ENCODE measurements at places on chromosomes 7 and 10.

GRCh38 chr7:3378390-3379150, 77.5 kb downstream of the SDK1 start:
- no peak for DNase-seq

GRCh38 chr10:80896076-80896475, 358.4 kb downstream of the SH2D4B start:
- no peak for DNase-seq

DNA sequence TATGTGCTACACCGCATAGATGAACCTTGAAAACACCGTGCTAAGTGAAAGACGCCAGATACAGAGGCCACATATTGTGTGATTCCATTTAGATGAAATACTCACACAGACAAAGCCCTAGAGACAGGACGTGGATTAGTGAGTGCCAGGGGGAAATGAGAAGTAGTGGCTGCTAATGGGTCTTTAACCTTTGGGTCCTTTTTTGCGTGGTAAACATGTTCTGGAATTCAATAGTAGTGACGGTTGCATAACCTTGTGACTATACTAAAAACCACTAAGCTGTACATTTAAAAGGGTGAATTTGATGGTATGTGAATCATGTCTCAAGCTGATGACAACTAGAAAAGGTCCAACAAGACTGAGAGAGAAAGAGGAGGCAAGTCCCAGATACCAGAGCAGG, 15.6 kb downstream of the SMKR1 start:
- DNase-seq, result no peak

GRCh38 chr10:110334061-110334656, 29.4 kb upstream of the SMNDC1 start:
- DNase-seq, result no peak

- DNase-seq, result no peak
Measured at GRCh38 chr7:114439581-114439980, 25.0 kb downstream of the FOXP2 start.

- DNase-seq, result no peak
Measured at GRCh38 chr10:35007858-35008301, 82.3 kb downstream of the CUL2 start.

- no peak for DNase-seq
Measured at GRCh38 chr10:33067481-33067880, 109.5 kb upstream of the ITGB1 start.

DNA sequence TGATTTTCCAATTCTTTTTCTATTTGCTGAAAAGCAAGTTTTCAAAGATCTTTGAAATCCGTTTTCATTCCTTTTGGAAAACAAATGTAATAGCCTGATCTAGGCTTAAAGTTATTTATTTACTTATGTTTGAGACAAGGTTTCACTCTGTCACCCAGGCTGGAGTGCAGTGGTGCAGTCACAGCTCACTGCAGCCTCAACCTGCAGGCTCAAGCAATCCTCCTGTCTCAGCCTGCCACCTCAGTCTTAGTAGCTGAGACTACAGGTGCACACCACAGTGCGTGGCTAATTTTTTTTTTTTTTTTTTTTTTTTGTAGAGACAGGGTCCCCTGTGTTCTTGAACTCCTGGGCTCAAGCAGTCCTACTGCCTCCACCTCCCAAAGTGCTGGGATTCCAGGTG, 4.6 kb downstream of the ST7 start:
- no peak for DNase-seq

DNA sequence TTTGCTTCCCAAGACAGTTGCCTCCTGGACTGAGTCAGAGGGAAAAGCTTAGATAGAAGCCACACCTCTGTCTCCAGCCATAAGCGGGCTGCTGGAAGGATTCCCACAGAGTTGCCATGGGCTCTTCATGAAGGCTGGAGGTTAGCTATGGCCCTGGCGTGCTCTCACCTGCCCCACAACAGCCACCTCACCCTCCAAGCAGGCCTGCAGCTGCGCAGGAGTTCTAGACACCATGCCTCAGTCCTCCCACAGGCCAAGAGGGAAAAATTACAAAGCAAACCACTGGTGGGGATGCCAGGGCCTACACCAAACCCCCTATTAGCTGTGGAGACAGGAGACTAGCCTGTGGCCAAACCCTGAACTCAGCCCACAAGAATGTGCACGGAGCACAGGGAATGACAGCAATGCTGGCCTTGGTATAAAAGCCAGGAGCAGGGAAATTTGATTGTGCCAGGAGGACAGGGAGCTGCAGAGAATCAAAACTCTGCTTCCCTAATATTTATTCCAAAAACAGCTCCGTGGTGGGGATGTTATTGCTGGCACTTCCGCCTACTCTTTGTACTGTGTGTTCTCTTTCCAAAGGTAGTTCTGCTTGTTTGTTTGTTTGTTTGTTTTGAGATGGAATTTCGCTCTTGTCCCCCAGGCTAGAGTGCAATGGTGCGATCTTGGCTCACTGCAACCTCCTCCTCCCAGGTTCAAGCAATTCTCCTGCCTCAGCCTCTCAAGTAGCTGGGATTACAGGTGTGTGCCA, 60.3 kb upstream of the STK17A start:
- DNase-seq, result peak; percentile 37

DNA sequence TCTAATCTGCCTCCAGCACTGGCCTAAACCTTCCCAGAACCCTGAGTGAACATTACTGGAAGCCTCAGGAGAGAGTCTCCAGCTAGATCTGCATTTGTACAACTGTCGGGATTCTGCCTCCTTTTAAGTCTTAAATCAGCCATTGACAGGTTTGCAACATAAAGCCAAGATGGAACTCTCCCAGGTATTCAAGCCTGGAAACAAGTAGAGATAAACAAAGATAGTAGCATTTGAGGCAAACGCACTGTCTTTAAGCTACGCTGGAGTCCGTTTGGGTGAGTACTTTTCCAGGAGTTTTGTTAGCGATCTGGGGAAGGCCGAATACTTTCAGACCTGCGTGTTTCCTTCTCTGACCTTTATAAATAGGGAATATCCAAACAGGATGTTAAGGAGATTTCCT, 317.2 kb upstream of the FZD8 start:
- no peak for DNase-seq

- DNase-seq, result no peak
Measured at GRCh38 chr10:6988654-6989053, 408.6 kb upstream of the PRKCQ start.

GRCh38 chr10:10361301-10361885, 656.3 kb upstream of the CELF2 start:
- no peak for DNase-seq

DNA sequence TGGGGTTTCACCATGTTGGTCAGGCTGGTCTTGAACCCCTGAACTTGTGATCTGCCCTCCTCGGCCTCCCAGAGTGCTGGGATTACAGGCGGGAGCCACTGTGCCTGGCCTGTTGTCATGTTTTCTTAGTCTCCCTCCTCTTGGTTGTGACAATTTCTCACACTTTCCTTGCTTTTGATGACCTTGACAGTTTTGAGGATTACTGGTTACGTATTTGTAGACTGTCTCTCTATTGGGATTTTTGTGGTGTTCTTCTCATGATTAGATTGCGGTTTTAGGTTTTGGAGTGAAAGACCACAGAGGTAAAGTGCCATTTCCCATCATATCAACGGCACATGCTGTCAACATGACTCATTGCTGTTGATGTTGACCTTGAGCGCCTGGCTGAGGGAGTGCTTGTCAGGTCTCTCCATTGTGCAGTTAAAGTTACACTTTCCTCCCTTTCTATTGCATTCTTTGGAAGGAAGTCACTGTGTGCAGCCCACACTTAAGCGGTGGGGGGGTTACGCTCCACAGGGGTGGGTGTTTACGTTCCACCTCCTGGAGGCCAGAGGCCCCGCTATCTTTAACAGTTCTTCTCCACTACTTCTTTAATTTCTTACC, 10.8 kb downstream of the NEURL1 start:
- peak; percentile 39 for DNase-seq

DNA sequence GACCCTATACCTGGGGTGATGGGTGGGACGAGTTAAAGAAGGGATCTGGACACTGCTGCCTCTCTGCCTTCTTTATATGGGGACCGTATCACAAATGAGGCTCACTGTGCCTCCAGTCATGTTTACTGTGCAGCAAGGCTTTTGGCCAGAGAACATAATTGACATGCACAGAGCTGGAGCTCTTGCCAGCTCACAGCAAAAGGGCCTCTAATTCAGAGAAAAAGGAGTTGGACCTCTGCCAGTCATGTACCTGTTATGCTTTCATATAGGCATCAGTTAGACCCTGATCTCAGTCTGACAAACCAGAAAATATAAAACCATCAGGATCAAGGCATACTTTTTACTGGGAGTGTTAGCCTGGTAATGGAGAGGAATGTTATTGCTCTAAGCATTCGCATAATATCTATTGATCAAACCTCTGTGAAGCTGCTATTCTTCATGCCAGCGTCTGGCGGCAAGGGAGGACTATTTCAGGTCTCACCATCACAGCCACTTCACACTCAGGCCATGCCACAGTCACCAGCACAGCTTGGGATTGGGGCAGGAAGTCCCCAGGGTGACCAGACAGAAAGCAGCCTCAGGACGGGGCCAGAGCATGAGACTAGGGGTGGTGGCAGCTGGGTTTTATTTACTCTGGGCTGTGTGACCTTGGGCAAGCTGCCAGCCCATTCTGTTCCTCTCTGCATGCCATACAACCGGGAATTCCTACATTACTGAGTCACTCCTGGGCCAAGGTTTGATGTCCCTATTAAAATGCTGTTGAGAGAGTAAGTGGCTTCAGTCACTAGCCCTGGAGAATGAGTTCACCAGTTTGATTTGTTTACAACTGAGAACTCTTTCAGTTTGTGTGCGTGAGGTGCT, 90.1 kb downstream of the NPSR1 start:
- DNase-seq, result peak; percentile 5

GRCh38 chr10:132004052-132004451, 22.3 kb upstream of the BNIP3 start:
- DNase-seq, result no peak

DNA sequence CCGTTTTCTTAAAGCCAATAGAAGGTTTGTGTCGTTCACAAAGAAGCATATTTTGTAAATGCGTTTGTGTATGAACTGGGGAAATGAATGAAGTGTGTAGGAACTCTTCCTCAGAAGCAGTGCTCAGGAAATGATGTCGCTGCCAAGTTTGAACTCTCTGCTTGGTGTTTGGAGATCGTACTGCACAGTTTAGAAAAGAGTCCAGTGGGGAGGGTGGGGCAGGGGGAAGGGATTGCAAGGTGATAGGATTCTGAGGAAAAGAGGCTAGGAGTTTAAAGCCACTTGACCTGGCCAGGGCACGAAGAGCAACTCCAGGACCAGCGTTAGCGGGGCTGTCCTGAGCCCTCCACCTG, 122.2 kb downstream of the CUBN start:
- no peak for DNase-seq

DNA sequence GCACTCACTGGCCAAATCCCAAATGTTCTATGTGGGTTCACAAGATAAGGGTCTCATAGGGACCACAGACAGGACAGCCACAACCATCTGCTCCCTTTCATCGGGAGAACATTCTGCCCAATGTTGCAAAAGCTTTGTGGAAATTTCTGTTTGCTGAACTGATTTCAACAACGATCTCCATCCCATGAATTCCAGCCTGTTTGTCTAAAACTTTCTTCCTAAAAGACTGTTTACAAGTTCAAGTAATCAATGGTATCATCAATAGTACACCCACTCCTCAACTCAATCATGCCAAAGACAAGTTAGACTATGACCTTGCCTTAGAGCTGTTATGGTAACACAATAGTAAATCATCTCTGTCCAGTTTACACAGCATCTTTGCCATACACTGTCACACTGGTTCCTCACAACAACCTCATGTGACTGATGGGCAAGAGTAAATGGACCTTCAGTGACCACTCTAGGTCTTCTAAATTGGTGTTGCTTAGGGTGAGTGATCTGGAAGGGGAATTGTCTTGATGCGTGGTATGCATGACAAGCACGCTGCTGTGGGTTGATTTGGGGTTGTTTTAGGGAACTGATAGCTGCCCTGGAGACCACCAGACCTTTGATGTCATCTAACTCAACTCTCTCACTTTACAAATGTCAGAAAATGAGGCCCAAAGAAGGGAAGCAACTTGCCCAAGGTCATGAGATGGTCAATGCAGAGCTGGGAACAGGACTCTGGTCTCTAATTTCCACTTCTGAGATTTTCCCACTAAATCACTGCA, 95.1 kb downstream of the PPP1R3C start:
- DNase-seq, result no peak

DNA sequence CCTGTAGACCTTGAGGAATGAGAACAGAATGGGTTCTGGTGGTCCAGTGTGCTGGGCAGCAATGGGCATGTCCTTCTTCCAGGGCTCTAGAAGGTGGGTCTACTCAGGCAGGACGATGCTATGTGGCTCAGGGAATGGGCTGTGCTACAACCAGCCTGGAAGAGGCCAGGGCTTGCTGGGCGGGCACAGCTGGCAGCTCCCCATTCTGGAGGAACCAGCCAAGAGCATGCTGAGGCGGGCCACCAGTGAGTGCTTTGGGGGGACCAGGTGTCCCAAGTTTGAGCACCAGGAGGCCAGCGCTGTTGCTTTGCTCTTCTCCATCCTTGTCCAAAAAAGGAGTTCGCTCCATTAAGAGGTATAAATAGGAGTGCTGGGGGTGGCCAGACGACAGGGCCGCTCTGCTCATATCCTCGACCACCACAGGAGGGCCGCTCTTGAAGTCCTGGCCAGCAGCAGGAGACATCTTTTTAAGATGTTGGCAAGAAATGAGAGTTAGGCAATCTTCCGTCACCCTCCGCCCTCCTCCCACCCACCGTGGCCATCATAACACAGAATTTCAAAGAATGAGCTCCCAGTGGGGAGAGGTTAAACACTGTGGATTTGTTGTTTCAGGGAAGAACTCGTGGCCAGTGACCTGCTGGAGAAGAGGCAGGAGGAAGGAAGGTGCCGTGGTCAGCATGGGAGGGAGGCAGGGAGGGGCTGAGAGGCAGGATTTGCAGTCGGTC, 141.3 kb downstream of the GRK5 start:
- no peak for DNase-seq

- no peak for DNase-seq
Measured at GRCh38 chr7:122902751-122903495, 16.7 kb upstream of the CADPS2 start.

DNA sequence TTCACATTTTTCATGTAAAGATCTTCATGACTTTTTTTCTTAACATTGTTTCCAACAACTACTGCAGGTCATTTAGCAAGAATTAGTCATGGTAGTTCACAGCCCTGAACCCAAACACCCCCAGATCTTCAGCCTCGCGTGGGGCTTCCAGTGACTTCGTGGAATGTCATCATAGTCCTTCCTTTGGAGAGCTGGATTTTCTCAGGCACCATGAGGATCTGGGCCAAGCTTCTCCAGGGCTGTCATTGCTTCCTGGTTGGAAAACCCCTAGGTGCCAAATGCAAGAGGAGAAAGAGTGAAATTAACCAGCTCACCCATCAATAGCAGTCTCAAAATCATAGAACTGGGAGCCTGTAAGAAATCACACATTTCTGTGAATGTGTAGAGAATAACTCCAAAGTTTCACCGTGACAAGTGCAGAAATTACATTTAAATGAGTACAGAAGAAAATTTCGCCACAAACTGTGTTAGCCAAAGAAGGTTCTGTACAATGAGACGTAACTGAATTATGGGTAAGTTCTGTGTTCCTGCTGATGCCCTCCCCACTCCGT, 175.4 kb downstream of the CELF2 start:
- DNase-seq, result no peak

DNA sequence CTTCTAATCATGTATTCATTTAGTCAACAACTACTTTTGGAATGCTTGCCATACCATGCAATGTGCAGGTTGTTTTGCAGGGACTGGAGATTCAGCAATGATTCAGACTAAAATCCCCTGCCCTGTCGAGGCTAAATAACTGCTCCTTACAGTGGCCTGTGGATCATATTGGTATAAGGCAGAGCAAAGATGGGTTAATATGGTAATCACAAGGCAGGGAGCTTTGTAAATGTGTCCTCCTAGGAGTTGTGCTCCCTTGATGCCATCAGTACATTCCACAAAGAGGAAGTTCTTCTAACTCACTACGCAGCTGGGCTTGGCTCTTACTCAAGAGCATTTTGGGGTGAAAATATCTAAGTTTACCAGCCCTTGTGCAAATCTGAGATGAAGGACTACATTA, 614 bp upstream of the IFIT2 start:
- DNase-seq, result no peak

All from AG09309 (cell line).